ENCODE measurements at places on chromosomes 6 and 20.

DNA sequence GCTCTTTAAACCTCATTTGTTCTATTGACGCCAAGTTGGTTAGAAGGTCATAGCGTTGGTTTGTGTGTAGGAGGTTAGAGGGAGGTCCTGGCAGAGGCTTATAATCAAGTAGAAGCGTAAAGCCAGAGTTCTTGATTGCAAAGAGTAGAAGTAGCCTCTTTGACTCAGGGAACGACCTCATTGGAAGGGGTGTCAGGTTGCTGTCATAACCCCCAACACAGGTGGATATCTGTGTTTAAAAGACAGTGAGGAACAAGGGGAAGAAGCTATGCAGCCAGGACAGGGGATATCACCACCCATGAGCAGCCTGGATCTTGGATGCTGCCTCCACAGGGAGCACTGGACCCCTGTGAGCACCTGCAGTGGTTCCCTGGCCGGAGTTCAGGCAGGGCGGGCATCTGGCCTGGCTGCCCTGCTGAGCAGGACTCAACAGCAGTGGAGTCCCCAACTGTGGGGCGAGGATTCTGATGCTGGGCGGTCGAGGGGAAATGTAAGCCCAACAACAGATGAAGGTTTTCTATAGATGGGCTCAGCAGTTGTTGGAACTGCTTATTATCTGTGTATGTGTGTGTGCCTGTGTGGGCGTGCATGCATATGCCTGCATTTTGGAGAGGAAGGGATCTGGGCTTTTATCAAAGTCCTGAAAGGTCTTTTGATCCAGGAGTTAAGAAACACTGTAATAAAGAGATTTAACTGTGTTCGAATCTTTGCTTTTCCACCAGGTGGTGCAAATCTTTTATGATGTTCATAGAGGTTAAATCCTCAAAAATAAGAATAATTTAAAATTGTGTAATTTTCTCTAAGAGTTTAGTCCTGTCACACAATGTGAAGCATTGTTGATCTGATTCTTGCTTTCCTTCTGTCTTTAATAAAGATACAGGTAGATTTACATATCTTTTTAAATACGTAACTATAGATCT is 27.7 kb downstream of the HIVEP1 start:
- no peak for DNase-seq

DNA sequence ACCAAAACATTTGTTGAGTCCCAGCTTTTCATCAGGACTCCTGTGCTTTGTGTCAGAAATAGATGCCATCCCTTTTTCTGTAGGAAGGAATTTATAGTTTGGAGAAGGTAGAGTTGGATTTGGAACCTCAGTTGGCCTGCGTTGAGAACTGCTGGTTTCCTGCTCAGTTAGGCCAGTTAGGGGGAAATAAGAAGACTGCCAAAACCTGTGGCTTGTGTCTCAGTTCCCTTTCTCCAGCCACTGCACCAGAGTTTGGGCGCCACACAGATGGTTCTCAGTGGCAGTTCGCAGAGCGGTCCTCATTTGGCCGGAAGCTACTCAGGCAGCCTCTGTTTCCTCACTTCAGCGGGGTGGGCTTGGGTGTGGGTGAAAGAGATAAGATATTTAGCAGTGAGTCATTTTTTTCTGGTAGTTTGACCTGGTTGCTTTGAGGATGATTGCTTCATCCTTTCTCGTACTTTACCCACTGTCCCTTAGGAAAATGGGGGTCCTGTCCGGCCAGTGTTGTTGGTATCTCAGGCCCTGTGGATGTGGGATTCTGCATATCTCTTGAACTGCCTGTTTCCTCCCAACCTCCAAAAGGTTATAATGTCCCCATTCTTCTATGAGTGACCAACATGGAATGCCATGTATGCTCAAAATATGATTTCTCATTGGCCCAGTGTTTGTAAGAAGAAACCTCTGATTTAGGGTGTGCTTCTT is 53.7 kb downstream of the JARID2 start:
- peak; percentile 17 for DNase-seq

- no peak for DNase-seq
Measured at GRCh38 chr6:146943664-146944063, 260.6 kb upstream of the STXBP5 start.

GRCh38 chr20:5642155-5642981 is 107.8 kb upstream of the SHLD1 start:
- no peak for DNase-seq

GRCh38 chr6:137217801-137218472 is 1.2 kb downstream of the IFNGR1 start:
- no peak for DNase-seq

DNA sequence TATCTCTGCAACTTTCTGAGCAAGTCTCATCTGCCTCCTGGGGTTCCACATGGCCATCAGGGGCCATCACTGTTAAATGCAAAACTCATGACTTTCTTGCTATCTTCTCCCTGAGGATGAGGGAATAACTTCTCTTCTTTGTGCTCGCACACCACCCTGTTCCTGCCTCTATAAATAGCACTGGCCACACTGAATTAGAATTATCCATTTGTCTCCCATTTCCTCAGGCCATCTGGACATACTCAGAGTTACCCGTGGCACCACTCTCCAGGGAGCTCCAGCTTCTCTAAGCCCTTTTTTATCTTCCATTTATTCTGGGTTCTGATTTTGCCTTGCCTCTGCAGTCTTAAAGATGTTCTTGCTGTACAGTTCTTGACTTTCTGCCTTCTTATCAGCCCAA is 72.8 kb upstream of the ECI2 start:
- DNase-seq = no peak

DNA sequence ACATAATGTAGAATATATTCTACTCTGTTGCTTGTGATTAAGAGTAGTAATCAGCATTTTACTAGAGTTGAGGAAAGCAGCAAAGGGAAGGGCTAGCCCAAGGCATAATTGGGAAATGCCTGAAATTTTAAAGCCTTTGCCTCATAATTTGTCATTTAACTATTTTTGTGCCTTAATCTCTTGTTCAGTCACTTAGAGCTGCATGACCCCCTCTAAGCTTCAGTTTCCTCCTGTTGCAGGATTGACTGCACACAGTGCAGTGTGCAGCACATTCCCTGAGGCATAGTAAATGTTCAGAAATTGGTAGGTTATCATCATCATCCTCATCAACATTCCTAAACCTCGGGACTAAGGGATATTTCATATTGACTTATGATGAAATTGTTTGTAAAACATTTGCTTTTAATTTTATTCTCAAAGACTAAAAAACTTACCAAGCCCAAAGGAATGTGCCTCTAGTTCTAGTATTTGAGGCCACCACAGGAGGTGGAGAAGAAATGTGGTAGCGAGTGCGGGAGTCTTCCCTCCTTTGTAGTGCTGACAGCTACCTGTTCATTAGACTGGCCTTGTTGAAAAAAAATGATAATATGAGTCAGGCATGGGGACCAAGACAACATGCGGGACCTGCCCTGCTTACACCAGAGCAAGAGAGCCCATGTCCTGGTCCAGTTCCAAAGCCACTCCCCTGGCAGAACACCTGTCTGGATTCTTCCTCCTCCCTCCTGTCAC is 14.8 kb upstream of the TENT5A start:
- DNase-seq = no peak

DNA sequence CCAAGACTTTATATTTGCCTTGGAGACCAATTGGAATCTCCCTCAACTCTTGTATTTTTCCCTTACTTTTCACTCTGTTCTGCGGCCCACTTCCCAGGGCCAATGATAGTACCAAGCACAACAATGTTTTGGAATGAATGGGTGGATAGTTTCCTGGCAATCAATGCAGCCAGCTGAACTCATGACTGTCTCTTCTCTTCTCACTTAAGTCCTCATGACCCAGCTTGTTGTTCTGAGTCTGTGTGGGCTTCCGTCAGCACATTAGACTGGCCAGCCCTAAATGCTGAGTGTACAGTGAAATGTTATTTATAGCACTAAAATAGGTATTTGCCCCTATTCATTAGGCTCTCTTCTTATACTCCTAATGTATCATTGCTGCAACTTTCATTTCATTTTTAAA is 5.6 kb upstream of the MBOAT1 start:
- no peak for DNase-seq

DNA sequence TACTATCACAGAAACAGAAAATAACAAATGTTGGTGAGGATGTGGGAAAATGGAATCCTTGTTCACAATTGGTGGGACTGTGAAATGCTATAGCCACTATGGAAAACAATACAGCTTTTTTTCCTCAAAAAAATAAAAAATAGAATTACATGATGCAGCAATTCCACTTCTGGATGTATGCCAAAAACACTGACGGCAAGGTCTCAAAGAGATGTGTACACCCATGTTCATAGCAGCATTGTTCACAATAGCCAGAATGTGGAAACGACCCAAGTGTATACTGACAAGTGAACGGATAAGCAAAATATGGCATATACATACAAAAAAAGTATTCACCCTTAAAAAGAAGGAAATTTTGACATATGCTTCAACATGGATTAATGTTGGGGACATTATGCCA is 213.4 kb downstream of the KHDC1L start:
- DNase-seq = no peak

- DNase-seq = no peak
Measured at GRCh38 chr6:134712311-134712710, 237.6 kb downstream of the ALDH8A1 start.

DNA sequence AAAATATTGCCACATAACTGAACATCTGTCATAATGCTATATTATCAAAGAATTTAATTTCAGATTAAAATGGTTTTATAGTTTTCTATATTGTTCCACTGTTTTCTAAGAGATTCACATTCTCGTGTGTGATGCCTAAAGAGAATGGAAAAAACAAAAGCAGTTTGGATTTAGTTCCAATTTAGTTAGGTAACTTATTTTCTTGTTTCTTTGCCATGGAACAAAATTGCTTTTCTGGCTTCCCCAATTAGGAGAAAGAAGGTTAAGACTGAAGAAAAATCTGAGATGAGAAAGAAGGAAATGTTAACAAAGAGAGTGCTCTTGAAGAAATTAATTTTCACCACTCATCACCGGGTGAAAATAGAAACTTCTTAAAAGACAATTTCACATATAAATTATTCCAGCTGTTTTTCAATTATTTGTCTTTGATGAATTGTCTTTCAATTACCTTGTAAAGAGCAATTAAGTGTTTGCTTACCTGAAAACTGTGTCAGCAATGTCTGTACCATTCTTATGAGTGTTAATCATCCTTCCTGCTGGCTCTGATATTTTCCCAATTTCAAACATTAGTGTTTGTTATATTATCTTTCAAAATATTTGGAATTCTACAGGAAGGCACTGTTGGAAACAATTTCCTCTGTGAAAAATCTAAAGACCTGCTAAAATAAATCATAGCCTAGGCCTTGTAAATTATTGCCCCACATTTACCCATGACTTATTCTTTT is 19.5 kb downstream of the PHACTR2 start:
- no peak for DNase-seq

DNA sequence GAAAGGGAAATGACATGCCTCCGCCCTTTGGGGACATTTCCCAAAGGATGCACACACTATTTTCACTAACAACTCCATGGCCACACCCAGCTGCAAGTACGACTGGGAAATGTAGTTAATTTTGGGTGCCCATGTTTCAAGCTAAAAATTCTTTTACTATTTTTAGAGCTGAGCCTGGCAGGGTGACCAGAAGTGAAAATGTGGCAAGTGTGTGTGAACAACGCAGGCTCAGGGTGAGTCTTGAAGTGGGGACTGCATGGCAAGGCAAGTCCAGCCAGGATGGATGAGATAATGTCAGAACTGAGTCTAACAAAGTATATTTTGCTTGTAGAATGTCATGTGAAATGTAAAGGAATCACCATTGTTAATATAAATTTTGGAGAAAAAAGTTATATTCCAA is 17.0 kb upstream of the CD109 start:
- DNase-seq = no peak

- peak; percentile 94 for DNase-seq
Measured at GRCh38 chr6:28335564-28336283, at the start of gene ZSCAN31. TSS of gene ZSCAN31 (minus strand) at chr6:28336148. CDS start at chr6:28329683, 6,465 bp downstream.

GRCh38 chr6:62167736-62168135 is 118.3 kb downstream of the KHDRBS2 start:
- no peak for DNase-seq

DNA sequence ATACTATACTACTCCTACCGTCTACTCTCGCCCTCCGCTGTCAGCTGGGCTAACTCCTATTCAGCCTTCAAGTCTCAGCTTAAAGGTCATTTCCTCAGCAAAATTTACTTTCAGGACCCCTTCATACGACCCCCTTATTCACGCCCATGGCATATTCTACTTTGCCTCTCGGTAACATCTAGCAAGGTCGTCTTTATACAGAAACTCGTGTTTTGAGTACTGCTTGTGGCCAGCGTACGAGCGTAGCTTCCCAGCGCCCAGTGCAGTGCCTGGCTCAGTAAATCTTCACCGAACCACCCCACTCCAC is 546 bp downstream of the CRNKL1 start:
- no peak for DNase-seq

GRCh38 chr6:20058912-20059311 is 153.4 kb downstream of the MBOAT1 start:
- no peak for DNase-seq

DNA sequence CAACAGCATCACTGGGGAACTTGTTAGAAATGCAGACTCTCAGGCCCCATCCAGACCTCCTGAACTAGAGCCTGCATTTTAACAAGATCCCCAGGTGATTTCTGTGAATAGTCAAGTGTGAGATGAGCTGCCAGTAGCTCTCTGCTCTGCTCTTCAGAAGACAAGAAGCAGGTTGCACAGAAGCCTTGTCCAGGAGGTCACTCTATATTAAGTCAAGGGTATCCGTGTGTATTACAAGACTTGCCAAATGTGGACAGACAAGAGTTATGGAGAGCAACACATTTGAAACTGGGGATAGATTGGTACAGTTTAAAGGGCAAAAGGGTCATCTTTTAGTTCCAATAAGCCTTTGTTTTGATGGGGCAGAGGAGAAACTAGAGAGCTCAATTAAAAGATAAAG is 23.2 kb upstream of the RIN2 start:
- no peak for DNase-seq

- DNase-seq = no peak
Measured at GRCh38 chr20:50095476-50096078, 17.4 kb downstream of the UBE2V1 start.

DNA sequence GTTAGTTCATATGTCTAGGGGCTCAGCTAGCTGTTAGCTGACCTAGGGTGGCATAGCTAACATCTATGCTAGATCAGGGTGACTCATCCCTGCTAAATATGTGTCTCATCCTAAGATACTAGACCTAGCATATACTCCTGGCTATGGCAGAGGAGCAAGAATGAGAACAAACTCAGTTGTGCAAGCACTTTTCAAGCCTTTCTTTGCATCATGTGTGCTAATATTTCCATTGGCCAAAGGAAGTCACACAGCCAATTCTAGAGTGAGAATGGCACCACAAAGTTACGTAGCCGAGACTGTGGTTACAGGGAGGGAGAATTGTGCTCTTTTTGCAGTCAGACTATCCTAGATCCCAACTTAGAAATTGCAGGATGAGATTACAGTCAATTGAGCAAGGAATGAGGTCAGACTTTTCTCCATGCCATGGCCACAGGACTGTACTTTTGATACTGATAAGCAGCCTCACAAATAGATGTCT is 78.7 kb downstream of the PLCB4 start:
- no peak for DNase-seq

Data from occipital lobe (tissue), 3 donors.